ENCODE measurements at places on chromosomes 3 and 15. TPM values are rescaled to one million over a fixed set of nuclear protein-coding genes. Genes with fewer than 3 reads are reported as not detected.

- DNase-seq: no peak
Observed at GRCh38 chr3:46266598-46266997, 24.3 kb downstream of the CCR3 start.

ALCAM gene
- total RNA-seq: 90.3 TPM

- no peak for DNase-seq
Observed at GRCh38 chr15:63107895-63108546, 13.6 kb upstream of the LACTB start.

DNA sequence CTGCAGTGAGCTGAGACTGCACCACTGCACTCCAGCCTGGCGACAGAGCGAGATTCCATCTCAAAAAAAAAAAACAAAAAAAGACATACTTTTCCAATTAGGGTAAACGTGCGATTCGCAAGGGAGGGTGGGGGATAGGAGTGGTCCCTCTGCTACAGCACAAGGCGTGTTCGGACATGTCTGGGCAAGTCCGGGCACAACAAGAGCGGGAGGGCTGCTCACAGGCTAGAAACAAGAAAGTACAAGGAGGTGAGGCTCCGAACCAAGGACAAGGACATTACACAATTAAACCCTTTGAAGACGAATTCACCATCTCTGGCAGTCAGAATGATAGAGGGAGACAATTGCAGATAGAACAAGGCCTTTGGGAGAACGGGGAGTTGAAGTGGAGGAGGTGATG, 32.2 kb upstream of the BCL2A1 start:
- no peak for DNase-seq

NLGN1 gene
- total RNA-seq: 3.7 TPM

- DNase-seq: no peak
Observed at GRCh38 chr15:42921342-42921731, 759 bp upstream of the TTBK2 start.

DNA sequence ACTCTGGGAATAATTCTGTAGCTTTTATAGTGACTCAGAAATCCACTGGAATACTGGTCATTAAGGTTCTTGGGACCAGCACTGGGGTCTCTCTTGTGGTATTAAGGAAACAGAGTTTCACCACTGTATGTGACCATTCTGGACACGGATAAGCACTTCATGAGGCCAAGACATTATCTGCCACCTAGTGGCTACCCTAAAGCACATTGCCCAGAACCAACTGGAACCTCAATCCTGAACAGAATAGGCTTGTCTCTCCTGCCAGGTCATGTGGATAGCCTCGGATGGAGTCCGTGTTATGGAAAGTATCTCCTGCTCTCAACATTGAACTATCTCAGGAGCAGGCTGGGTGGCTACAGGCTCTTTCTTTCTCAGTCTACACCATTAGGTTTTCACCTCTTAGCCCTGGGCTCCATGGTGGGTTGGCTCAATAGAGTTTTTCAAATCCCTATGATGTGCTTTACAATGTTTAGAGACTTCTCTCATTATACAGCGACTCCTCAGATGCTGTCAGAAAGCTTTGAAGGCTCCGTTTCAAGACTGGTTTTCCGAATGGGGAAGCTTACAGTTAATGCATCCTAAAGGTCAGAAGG, 167.6 kb upstream of the ST8SIA2 start:
- DNase-seq: no peak

GRCh38 chr3:6821411-6821810, 39.5 kb upstream of the GRM7 start:
- no peak for DNase-seq

SPESP1 gene
- total RNA-seq: not detected

DNA sequence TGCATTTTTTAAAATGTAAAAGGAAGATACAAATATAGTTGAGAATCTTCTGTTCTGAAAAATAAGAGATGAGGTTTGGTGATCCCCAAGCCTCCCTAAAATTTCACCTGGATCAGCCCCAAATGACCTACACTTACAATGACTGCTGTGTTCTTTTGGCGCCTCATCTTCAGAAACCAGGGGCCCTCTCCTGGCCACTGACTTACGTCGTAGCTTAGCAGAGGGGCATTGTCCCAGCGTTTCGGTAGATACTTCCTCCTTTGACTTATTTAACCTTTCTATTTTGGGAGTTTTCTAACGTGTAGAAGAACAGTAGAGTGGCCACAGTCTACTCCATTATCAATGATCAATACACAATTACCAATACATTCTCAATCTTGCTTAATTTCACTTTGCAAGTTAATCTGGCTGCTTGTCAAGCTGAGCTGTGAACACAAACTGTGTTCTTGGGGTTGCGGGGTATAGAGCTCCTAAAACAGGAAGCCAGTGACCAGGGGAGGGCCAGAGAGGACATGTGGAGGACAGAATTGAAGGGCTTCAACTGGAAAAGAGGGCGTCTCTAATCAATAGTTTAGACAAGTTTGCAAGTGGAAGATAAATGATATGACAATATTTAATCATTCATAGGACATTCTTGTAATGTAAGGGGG, 419.5 kb downstream of the LPP start:
- no peak for DNase-seq

DNA sequence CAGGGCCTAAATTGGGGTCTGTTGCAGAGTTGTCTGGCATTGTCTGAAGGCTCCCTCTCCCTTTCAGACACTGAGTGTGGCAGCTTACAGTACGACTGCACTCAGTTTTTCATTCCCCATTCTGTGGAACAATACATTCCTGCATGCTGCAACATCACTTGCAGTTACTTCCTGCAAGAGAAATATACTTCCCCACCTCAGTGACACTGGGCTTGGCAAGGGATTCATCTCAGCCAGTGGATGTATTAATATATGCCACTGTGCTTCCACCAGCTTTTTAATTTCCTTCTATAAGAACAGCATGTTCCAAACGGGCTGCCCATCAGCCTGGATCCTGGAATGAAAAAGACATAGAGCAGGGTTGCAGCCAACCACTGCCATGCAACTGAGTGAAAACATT, 23.1 kb downstream of the B3GALNT1 start:
- DNase-seq: no peak

GRCh38 chr15:48433226-48433886, 102.1 kb downstream of the DUT start:
- no peak for DNase-seq

GRCh38 chr15:71659730-71660067, 150.7 kb upstream of the NR2E3 start:
- no peak for DNase-seq

DNA sequence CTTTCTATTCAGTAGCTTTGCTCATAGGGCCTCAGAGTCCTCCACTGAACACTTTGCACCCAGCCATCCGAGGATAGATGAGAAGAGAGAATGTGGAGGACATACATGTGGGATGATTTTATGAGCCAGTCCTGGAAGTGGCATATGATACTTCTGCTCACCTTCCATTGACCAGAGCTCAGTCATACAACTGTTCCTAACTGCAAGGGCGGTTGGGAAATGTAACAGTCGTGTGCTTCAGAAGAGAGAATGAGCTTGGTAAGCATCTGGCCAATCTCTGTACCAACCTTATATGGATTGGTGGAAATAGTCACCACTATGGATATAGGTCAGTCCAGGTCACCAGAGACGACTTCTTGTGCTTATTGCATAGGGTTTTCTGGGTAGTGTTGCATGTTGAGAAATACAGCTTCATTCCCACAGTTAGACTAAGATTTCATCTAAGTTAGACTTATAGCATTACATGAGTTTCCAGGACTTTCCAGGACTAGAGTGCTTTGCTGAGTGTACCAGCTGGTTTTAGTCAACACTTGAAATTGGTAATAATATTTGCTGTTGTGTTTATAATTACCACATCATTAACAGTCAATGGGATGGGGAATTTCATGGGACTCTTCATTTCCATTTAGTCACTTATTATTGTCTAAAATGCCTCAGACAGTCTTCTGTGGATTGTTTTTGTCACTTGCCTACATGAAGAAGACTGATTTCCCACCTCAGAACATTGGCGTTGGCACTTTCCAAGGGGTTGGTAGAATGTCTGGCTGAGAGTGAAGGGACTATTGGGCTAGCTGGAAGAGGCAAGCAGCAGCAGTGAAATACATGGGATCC, 214.5 kb upstream of the ROPN1 start:
- DNase-seq: no peak

- DNase-seq: no peak
Observed at GRCh38 chr15:62823561-62823960, 219.0 kb upstream of the TPM1 start.

DNA sequence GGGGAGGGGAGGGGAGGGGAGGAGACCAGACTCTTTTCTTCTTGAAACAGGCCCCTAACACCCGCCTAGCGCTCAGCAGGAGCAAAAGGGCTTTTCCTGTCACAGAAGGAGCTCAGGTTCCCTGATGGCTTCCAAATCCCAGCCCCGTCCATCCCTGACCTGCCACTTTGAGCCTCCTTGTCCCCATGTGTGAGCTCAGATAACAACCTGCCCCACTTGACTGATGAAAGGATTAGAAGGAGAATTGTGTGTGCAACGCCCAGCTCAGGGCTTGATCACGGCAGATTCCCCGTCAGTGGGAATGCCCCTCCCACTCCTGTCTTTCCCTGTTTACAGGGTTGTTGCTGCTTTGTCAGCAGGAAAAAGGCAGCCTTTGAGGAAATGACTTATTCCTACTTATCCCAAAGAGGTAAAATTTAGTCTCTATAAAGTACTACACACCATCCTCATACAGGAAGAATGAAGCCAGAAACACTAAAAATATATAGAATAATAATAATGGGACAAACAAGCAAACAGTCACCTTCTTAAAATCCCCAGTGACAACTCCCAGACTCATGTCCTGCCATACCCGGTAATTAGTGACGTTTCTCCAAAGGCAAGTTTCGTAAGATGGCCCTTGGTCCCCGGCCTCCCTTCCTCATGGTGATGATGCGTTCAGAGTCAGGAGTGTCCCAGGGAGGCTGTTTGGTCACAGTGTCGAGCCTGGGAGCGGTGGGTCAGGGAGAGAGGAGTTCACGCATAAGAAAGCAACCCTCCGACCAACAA, 6.1 kb upstream of the LRRC15 start:
- DNase-seq: no peak

FEZF2 gene
- total RNA-seq: not detected
